Esophagus squamous epithelium (tissue), 5 donors: ENCODE measurements at places on chromosomes 4 and X.

DNA sequence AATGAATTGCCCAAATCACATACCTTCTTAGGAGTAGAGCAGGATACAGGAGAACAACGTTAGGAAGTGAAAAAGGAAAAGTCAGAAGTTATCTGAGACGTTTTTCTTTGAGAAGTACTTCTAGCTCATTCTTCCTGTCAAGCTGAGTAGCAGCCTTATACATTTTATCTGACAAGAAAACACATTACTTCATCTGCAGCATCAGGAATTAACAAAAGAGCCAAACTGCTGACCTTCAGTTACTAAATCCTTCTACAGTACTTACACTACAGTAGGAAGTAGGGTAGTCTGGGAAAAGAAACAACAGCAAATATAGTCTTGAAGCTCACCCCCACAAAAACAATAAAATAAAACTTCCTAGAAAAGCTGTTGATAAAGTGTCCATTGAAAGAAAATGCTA, 57.0 kb downstream of the ATP11C start:
- no peak for DNase-seq
- H3K4me1 ChIP-seq: no peaks in the 10 kb centered on the region
- no peak overlapping the region for H3K27ac ChIP-seq
- H3K36me3 ChIP-seq: no peaks in the 10 kb centered on the region
- no peak overlapping the region for H3K4me3 ChIP-seq
- H3K27me3 ChIP-seq: no peaks in the 10 kb centered on the region

DNA sequence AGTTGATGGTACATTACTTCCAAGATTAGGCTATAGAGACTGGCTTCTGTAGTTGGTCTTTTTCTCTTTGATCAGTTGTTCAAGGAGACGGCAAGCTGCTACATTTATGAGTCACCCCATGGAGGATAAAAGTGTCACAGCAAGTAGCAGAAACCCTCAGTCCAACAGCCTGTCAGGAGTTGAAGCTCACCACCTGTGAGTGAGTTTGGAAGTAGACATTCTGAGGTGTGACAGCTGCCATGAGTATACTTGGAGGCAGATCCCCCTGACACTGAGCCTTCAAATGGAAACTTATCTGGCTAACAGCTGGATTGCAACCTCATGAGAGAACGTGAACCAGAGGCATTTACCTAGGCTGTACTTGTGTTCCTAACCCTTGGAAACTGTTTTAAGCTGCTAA, 68.0 kb downstream of the CCNG2 start:
- H3K4me1 ChIP-seq: no peaks in the 10 kb centered on the region
- no peaks in the 10 kb centered on the region for H3K27me3 ChIP-seq
- no peaks in the 10 kb centered on the region for H3K36me3 ChIP-seq
- no peak overlapping the region for H3K27ac ChIP-seq

GRCh38 chr4:142944565-142944964, 98.5 kb upstream of the INPP4B start:
- no peaks in the 10 kb centered on the region for H3K36me3 ChIP-seq
- no peak for DNase-seq
- no peaks in the 10 kb centered on the region for H3K4me1 ChIP-seq
- no peak overlapping the region for H3K4me3 ChIP-seq
- no peaks in the 10 kb centered on the region for H3K27me3 ChIP-seq
- no peak overlapping the region for H3K27ac ChIP-seq

GRCh38 chrX:152412105-152412504, 39.0 kb downstream of the GABRA3 start:
- H3K27ac ChIP-seq: no peak overlapping the region
- no peak overlapping the region for H3K4me3 ChIP-seq
- no peak for DNase-seq

GRCh38 chrX:8749697-8750096, 17.8 kb upstream of the ANOS1 start:
- no peak overlapping the region for H3K4me3 ChIP-seq
- no peaks in the 10 kb centered on the region for H3K27me3 ChIP-seq
- DNase-seq: no peak
- no peaks in the 10 kb centered on the region for H3K4me1 ChIP-seq
- no peak overlapping the region for H3K27ac ChIP-seq
- no peaks in the 10 kb centered on the region for H3K36me3 ChIP-seq

- H3K27me3 ChIP-seq: no peaks in the 10 kb centered on the region
- H3K4me3 ChIP-seq: no peak overlapping the region
- no peak for DNase-seq
- H3K4me1 ChIP-seq: peaks cover 3% of the 10 kb centered on the region
- peaks cover 11% of the 10 kb centered on the region for H3K36me3 ChIP-seq
Observed at GRCh38 chrX:154348646-154349358, 25.6 kb downstream of the FLNA start.

DNA sequence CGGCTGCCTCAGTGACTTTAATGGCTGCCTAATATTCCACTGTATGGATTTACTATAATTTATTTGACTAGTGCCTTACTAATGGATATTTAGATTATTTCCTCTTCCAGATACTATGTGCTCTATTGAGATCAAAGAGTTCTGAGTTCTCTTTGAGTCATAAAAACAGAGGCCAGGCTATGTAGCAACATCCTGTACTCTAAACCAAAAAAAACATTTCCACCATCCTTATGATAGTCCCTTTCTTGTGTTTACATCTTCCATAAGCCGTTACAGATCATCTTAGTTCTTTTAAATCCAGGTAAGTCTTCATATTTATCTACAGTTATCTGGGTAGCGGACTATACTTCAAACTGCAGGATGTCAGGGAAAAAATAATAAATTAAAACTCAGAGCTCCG, 56.6 kb upstream of the TMEM184C start:
- DNase-seq: no peak
- H3K4me1 ChIP-seq: no peaks in the 10 kb centered on the region
- no peaks in the 10 kb centered on the region for H3K27me3 ChIP-seq
- H3K36me3 ChIP-seq: no peaks in the 10 kb centered on the region
- H3K27ac ChIP-seq: no peak overlapping the region

DNA sequence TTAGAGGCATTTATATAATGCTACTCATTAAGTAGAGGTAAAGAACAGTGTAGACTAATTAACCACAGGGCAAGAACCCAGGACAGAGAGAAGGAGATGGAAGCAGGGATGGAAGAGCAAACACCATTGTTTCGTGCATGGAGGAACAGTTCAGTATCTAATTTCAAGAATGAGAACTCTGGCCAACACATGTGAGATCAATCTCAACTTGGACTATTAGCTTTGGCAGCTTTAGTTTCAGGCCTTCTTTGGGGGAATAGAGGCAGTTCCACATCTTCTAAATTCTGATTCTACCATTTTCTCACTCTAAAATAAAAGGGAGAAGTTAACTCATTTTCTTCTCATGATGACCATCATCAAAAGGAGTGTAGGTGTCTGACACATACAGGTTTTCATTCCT, 207.0 kb downstream of the LDB2 start:
- H3K27me3 ChIP-seq: no peaks in the 10 kb centered on the region
- H3K4me3 ChIP-seq: no peak overlapping the region
- H3K4me1 ChIP-seq: peaks cover 2% of the 10 kb centered on the region
- no peak overlapping the region for H3K27ac ChIP-seq
- DNase-seq: no peak

DNA sequence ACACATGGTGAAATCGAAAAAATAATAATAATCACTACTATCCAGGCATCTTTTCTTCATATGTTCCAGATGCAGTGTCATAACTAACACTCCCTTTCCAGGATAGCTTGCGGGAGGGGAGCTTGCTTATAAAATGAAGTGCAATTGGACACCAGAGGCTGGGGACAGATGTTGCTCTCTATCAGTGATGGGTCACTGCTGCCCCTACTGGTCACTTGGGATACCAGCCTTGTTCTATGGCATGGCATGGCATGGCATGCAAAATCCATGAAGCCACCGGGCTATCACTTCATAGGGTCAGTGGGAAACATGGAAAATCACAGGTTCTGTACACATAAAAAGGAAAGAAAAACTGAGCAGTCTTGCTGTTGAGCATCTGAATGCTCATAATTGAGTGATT, 168.1 kb downstream of the GLRA2 start:
- no peak for DNase-seq
- H3K27me3 ChIP-seq: no peaks in the 10 kb centered on the region
- no peaks in the 10 kb centered on the region for H3K4me1 ChIP-seq

- H3K4me1 ChIP-seq: no peaks in the 10 kb centered on the region
- H3K27ac ChIP-seq: no peak overlapping the region
- H3K4me3 ChIP-seq: no peak overlapping the region
Observed at GRCh38 chr4:7607156-7607910, 172.6 kb upstream of the PSAPL1 start.

DNA sequence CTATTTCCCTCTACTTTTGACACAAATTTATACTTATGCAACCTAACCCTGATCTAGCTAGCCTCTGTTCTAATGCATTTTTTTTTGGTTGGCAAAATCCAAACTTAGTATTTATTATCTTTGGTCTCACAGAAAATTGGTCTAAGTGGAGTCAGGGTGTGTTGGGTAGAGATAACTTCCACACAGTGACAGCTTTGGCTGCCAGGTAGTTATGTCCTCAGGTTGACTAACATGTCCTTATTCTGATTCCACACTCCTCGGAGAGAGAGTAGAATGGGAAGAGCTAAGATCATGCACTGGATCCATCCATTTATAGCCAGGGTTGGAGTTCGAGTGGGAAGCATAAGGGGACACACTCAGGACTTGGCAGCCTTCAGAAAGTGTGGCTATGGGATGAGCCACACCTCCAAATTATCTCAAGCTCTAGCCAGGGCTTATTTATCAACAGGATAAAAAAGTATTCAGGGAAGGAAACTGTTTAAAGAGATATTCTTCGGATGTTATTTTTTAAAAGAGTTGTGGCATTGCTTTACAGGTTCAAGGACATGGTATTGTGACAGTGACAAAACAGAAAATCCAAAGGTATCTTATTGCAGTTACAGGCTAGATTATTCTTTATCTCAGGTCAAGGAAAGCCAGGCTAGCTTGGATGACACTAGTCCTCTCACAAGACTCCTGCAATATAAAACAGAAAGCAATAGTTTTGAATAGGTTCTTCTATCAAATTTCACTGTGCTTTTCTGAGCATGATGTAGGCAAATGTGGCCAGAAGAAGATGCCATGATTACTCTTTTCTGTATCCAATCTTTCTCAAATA, 51.5 kb downstream of the NPY1R start:
- H3K4me3 ChIP-seq: no peak overlapping the region
- H3K36me3 ChIP-seq: no peaks in the 10 kb centered on the region
- no peaks in the 10 kb centered on the region for H3K27me3 ChIP-seq

- H3K36me3 ChIP-seq: no peaks in the 10 kb centered on the region
- no peaks in the 10 kb centered on the region for H3K27me3 ChIP-seq
- H3K27ac ChIP-seq: no peak overlapping the region
- DNase-seq: no peak
Observed at GRCh38 chr4:125520258-125520990, 205.7 kb downstream of the FAT4 start.

DNA sequence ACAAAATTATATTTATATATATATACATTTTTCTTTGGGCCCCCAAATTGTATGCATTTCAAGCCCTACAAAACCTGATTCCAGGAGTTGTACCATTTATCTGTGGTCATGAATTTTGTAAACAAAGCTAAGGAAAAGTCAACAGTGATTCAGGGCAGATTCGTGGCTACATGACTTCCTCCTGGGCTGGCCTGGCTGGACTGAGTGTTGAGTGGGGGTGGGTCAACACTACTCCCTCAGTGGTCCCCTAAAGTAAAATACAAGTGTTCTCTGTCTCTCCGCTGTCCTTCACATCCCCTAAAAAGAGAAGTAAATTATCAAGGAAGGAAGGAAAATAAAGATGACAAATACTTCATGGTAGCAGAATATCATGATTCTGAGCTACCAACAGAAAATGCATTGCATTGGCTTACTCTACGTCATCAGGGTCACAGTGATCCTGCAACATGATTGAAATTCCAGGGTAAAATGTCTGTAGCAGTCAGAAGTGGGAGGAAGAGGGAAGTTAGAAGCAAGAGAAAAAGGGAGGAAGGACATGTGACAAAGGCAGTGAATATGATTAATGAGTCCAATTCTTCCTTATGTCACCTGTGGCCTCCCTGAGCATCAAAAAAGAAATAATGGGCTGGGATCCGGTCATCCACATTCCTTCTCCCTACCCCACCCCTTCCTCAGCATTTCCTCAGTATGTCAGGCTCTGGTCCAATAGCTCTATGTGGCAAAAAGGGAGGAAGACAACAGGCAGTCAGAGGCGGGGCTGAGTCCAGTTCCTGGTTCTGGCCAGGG, 42.4 kb upstream of the MYOZ2 start:
- no peaks in the 10 kb centered on the region for H3K36me3 ChIP-seq
- no peak for DNase-seq
- no peak overlapping the region for H3K4me3 ChIP-seq
- no peak overlapping the region for H3K27ac ChIP-seq

- no peaks in the 10 kb centered on the region for H3K27me3 ChIP-seq
- no peak overlapping the region for H3K27ac ChIP-seq
- H3K4me3 ChIP-seq: no peak overlapping the region
Observed at GRCh38 chr4:149889991-149890390, 74.3 kb upstream of the IQCM start.

DNA sequence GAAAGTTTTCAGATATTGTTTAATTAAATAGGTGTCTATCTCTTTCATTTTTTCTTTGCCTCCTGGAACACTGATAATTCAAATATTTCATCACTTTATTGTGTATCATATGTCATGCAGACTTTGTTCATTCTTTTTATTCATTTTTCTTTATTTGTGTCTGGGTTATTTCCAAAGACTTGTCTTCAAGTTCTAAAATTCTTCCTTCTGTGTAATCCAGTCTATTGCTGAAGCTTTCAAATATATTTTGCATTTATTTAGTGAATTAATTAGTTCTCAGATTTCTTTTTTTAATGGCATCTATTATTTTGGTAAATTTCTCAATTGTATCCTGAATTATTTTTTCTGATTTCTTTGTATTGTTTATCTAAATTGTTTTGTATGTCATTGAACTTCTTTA, 70.1 kb downstream of the ZNF330 start:
- no peak overlapping the region for H3K4me3 ChIP-seq
- no peaks in the 10 kb centered on the region for H3K4me1 ChIP-seq
- no peak for DNase-seq

- H3K27me3 ChIP-seq: no peaks in the 10 kb centered on the region
- no peak for DNase-seq
- H3K4me1 ChIP-seq: no peaks in the 10 kb centered on the region
- H3K4me3 ChIP-seq: no peak overlapping the region
Observed at GRCh38 chr4:183936574-183937345, 31.7 kb downstream of the STOX2 start.

DNA sequence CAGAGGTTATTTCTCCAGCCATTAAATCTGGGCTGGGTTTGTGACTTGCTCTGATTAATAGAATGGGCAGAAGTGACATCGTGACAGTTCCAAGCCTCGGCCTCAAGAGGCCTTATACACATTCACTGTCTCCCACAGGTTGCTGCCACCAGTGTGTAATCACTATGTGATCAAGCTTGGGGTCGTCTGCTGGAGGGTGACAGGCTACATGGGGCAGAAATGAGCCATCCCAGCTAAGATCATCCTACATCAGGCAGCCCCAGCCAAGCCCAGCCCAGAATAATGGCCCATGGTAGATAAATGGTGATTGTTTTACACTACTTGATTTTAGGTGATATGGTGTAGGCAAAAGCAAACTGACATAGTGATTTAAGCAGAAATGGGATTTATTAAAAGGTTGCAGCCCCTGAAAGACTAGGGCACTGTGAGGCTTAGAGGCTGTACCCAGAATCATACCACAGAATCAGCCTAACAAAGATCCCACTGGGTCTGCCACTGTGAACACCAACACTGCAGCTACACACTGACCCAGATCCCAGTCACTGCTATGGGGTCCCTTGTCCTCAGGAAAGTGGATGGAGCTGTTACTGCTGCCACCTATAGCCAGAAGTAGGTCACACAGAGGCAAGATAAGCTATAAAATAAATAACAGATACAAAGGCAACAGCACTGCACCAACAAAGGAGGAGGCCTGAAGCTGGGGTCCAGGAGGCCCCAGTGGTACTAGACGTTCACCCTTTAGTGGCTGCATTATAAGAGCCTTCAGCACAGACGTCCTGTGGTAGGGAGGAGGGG, 159.6 kb upstream of the RBPJ start:
- H3K4me1 ChIP-seq: no peaks in the 10 kb centered on the region
- no peaks in the 10 kb centered on the region for H3K27me3 ChIP-seq
- no peak for DNase-seq
- no peaks in the 10 kb centered on the region for H3K36me3 ChIP-seq
- no peak overlapping the region for H3K27ac ChIP-seq
